Activated CD8-positive, alpha-beta memory T cell treated with anti-CD3 and anti-CD28 coated beads, Interleukin-2, amount 10 ng/mL, durations not matched to agents 7 days and 5 days (primary cell): ENCODE measurements at places on chromosomes 2 and 18. TPM values are rescaled to one million over a fixed set of nuclear protein-coding genes. Genes with fewer than 3 reads are reported as not detected.

CCDC150 gene
- 18.6 TPM for total RNA-seq

SCYGR6 gene
- not detected for total RNA-seq

CD207 gene
- total RNA-seq: not detected

NEU2 gene
- total RNA-seq: not detected

UGT1A10 gene
- not detected for total RNA-seq

CHN1 gene
- 1.7 TPM for total RNA-seq

KCNJ3 gene
- total RNA-seq: not detected

UGT1A8 gene
- not detected for total RNA-seq

ASAP2 gene
- total RNA-seq: 0.33 TPM

DSG4 gene
- total RNA-seq: not detected

REG3G gene
- not detected for total RNA-seq

GNLY gene
- 364 TPM for total RNA-seq

PAIP2B gene
- total RNA-seq: 1.5 TPM

TPO gene
- total RNA-seq: 0.18 TPM

FEV gene
- total RNA-seq: not detected

FAM161A gene
- 4.8 TPM for total RNA-seq

ACADL gene
- not detected for total RNA-seq

NIFK gene
- 58.4 TPM for total RNA-seq

FTCDNL1 gene
- 1.8 TPM for total RNA-seq

SCN2A gene
- total RNA-seq: not detected

NPAS2 gene
- 0.47 TPM for total RNA-seq

FOXD4L1 gene
- total RNA-seq: 0.47 TPM

SPATA3 gene
- total RNA-seq: 1.2 TPM
